ENCODE measurements at places on chromosomes 13 and 19.
A peak's percentile ranks its signal among the peaks of the same experiment; 100 is the strongest.

- no peak for DNase-seq
- no peaks in the 10 kb centered on the region for H3K36me3 ChIP-seq
- peaks cover 19% of the 10 kb centered on the region for H3K4me1 ChIP-seq
- no peaks in the 10 kb centered on the region for H3K27me3 ChIP-seq
- no peak overlapping the region for H3K27ac ChIP-seq
- no peak overlapping the region for H3K4me3 ChIP-seq
Observed at GRCh38 chr13:114020750-114021463, 47.0 kb upstream of the C13orf46 start.

DNA sequence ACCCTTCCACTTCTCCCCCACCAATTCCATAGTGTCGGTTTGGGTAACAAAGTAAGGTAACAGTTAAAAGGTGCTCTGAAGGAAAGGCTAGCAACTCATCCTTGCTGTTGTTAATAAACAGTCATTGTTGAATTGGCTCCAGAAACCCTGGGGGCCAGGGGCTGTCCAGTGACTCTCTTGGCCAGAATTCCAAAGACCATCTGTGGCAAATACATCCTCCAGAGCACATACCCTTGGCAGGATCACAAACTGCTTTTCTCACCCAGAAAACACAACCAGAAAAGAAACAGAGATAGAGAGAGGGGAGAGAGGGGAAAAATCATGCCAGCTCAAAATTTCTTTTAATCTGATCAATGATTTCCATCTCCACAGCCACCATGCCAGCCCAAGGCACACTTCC is 22.1 kb downstream of the CACNA1A start:
- H3K36me3 ChIP-seq = no peaks in the 10 kb centered on the region
- no peaks in the 10 kb centered on the region for H3K4me1 ChIP-seq
- H3K27ac ChIP-seq = no peak overlapping the region
- H3K4me3 ChIP-seq = no peak overlapping the region
- H3K27me3 ChIP-seq = no peaks in the 10 kb centered on the region

- no peak within 1 kb of the TSS for H3K4me3 ChIP-seq
- H3K36me3 ChIP-seq = no peaks in the 10 kb centered on the region
- H3K27ac ChIP-seq = no peak within 1 kb of the TSS
- DNase-seq = no peak
Observed at GRCh38 chr19:54473071-54473891, at the start of gene CDC42EP5. Gene CDC42EP5, minus strand, starts transcription at chr19:54473296. Its CDS starts 7,749 bp downstream, at chr19:54465547.

- H3K27ac ChIP-seq = no peak overlapping the region
- no peak for DNase-seq
- peaks cover 2% of the 10 kb centered on the region for H3K36me3 ChIP-seq
- H3K4me3 ChIP-seq = no peak overlapping the region
- H3K27me3 ChIP-seq = no peaks in the 10 kb centered on the region
- H3K4me1 ChIP-seq = peaks cover 46% of the 10 kb centered on the region
Observed at GRCh38 chr13:40999416-40999815, 19.7 kb downstream of the ELF1 start.

GRCh38 chr13:31918707-31919106 is 112.9 kb upstream of the FRY start:
- DNase-seq = no peak
- no peak overlapping the region for H3K27ac ChIP-seq
- no peaks in the 10 kb centered on the region for H3K36me3 ChIP-seq
- H3K4me1 ChIP-seq = peaks cover 9% of the 10 kb centered on the region
- H3K27me3 ChIP-seq = no peaks in the 10 kb centered on the region

DNA sequence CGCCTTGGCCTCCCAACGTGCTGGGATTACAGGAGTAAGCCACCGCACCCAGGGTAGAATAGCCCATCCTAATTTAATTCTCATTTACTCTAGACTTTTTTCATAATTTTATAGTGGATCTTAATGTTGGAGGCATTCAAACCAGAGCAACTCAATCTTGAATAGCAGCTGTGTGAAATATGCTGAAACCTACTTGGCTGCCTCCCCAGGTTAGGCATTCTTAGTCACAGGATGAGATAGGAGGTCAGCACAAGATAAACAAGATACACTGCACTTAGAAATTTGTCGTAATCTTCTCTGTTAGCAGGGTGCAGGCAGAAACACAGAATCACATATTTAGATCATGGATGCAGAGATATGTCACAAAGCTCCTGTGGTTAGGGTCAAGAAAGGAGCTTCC is 2.7 kb upstream of the ZNF43 start:
- H3K36me3 ChIP-seq = no peaks in the 10 kb centered on the region
- H3K27me3 ChIP-seq = no peaks in the 10 kb centered on the region
- H3K27ac ChIP-seq = no peak overlapping the region
- no peaks in the 10 kb centered on the region for H3K4me1 ChIP-seq

DNA sequence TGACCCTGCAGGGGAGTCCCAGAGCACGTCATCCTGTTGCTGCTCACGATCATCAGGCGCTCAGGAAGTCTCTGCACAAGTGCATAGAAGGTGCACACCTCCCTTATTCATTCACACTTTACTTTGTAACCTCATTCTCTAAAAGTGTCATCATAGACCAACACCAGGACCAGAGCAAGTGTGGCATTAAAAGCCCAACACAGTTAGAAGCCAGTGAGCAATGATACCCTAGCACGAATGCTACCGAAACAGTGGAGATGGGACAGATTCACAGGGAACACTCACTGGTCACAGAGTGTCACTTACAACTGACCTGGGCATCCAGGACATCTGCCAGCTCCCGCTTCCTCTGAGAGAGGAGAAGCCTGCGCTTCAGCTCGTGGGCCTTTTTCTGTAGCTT is 17.0 kb downstream of the HAUS8 start:
- no peaks in the 10 kb centered on the region for H3K27me3 ChIP-seq
- H3K36me3 ChIP-seq = peaks cover 28% of the 10 kb centered on the region
- H3K4me3 ChIP-seq = no peak overlapping the region
- H3K27ac ChIP-seq = no peak overlapping the region
- peaks cover 2% of the 10 kb centered on the region for H3K4me1 ChIP-seq

DNA sequence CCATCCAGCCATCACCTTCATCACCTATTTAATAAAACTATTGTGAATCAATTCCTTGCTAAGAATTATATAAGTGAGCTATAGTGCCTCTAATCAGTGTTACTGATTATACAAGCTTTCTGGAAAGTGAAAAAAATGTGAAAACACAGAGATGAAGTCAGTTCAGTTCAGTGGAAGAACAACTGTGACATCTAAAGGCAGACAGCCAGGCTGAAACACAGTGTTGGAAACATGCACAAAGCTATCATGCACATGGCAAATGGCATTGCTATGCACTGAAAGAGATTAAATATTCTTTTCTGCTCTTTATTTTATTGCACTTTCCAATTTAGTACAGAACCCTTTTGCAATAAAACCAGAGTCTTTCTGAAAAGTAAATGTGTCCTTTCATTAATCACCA is 294.0 kb downstream of the RBM26 start:
- no peak for DNase-seq
- peaks cover 3% of the 10 kb centered on the region for H3K4me1 ChIP-seq
- H3K4me3 ChIP-seq = no peak overlapping the region
- no peaks in the 10 kb centered on the region for H3K36me3 ChIP-seq
- no peak overlapping the region for H3K27ac ChIP-seq

DNA sequence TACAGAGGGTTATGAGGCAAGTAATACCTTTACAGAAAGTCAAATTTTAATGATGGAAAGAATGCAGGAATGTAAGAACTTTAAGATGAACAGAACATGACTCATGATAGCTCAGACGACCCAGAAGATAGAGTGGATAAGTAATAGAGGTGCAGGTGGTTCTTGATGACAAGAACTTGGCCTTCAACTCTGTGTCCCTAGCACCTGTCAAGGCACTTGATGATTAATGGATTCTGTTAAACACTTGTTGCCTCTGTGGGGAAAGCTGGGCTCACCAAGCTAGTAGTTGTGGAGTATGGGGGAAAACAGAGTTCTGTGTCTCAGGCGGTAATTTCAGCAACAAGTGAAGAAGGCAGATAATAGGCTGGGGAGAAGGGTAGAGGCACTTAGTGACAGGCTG is 306.2 kb downstream of the ATP8A2 start:
- no peak for DNase-seq
- H3K27ac ChIP-seq = no peak overlapping the region
- H3K4me1 ChIP-seq = no peaks in the 10 kb centered on the region
- no peaks in the 10 kb centered on the region for H3K27me3 ChIP-seq
- no peaks in the 10 kb centered on the region for H3K36me3 ChIP-seq
- no peak overlapping the region for H3K4me3 ChIP-seq

DNA sequence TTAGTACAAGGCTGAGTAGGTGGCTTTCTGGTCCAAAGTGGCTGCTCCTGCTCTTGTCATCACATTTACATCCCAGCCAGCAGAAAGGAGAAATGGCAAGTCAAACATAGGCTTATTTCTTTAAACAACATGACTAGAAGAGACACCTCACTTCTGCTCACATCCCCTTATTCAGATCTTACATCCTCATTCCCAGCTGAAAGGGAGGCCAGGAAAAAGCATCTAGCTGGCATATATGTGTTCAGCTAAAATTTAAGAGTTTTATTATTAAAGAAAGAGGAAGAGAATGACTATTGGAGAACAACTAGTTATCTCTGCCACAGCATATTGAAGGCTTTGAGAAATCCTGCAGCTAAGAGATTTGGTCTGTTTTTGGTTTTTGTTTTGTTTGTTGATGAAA is 34.1 kb downstream of the RGCC start:
- H3K4me3 ChIP-seq = no peak overlapping the region
- H3K36me3 ChIP-seq = no peaks in the 10 kb centered on the region
- DNase-seq = no peak
- no peak overlapping the region for H3K27ac ChIP-seq
- peaks cover 23% of the 10 kb centered on the region for H3K4me1 ChIP-seq
- H3K27me3 ChIP-seq = no peaks in the 10 kb centered on the region

DNA sequence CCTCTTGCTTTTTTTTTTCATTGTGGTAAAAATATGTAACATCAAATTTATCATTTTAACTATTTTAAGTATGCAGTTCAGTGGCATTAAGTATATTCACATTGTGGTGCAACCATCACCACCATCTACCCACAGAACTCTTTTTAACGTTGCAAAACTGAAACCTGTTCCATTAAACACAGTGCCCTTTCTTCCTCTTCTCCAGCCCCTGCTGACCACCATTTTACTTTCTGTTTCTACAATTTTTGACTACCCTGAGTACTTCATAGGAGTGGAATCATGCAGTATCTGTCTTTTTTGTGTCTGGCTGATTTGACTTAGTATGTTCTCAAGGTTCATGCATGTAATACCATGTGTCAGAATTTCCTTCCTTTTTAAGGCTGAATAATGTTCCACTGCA is 153.1 kb downstream of the FGF9 start:
- H3K4me1 ChIP-seq = no peaks in the 10 kb centered on the region
- H3K27ac ChIP-seq = no peak overlapping the region
- no peaks in the 10 kb centered on the region for H3K36me3 ChIP-seq
- DNase-seq = no peak

DNA sequence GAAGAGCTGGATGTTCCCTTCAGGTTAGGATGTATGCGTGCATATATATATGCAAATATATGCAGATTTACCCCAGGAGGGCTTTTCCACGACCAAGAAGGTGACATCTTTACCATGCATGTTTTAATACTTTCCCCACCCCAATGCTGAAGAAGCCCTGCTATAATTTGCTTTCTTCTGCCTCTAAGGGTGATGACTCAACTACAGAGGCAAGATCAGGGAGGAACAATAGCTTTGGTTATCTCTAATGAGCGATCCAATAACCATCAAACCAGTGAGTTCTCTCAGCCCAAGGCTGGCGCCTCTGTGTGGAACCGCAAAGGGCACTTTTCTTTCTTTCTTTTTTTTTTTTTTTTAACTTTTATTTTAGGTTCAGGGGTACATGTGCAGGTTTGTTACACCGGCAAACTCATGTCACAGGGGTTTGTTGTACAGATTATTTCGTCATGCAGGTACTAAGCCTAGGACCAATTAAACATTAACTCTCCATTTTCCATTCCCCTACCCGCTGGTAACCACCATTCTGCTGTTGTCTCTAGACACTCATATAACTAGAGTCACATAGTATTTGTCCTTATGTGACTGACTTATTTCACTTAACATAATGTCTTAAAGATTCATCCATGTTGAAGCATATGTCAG is 25.7 kb upstream of the UBE2L5 start:
- no peak for DNase-seq
- H3K4me1 ChIP-seq = peaks cover 7% of the 10 kb centered on the region
- H3K4me3 ChIP-seq = no peak overlapping the region
- H3K36me3 ChIP-seq = no peaks in the 10 kb centered on the region

DNA sequence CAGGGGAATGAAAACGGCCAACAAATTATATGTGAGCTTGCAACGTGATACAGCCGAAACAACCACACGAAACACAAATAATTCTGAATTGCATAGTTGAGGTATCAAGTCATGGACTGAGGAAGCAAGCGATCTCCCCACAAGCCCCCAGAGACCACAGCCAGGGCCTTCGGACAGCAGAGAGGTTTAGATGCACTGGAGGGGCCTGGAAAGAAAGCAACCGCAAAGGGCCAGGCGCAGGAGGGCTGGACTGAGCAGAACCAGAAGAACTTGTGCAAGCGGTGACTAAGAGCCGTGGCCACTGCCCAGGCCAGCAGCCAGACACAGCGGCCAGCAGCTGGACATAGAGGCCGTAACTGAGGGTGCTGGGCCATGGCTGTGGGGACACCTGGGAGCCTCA is 131.4 kb downstream of the TNFRSF19 start:
- no peaks in the 10 kb centered on the region for H3K4me1 ChIP-seq
- H3K27ac ChIP-seq = no peak overlapping the region
- no peaks in the 10 kb centered on the region for H3K36me3 ChIP-seq
- H3K27me3 ChIP-seq = no peaks in the 10 kb centered on the region
- no peak for DNase-seq

DNA sequence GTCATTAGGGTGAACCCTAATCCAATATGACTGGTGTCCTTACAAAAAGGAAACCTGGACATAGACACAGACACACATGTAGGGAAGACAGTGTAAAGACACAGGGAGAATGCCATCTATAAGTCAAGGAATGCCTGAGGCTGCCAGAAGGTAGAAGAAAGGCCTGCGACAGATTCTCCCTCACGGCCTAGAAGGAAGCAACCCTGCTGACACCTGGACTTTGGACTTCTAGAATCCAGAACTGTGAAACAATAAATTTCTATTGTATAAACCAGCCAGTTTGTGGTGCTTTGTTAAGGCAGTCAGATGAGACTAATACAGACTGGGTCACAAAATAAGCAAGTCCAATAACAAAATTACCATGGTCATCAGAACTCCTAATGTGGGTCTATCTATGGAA is 120.4 kb downstream of the ENOX1 start:
- H3K4me1 ChIP-seq = no peaks in the 10 kb centered on the region
- no peak overlapping the region for H3K27ac ChIP-seq
- H3K36me3 ChIP-seq = no peaks in the 10 kb centered on the region
- no peaks in the 10 kb centered on the region for H3K27me3 ChIP-seq
- no peak for DNase-seq
- no peak overlapping the region for H3K4me3 ChIP-seq

- no peak overlapping the region for H3K4me3 ChIP-seq
- H3K27me3 ChIP-seq = no peaks in the 10 kb centered on the region
Observed at GRCh38 chr19:7740682-7741054, 6.7 kb downstream of the CD209 start.

DNA sequence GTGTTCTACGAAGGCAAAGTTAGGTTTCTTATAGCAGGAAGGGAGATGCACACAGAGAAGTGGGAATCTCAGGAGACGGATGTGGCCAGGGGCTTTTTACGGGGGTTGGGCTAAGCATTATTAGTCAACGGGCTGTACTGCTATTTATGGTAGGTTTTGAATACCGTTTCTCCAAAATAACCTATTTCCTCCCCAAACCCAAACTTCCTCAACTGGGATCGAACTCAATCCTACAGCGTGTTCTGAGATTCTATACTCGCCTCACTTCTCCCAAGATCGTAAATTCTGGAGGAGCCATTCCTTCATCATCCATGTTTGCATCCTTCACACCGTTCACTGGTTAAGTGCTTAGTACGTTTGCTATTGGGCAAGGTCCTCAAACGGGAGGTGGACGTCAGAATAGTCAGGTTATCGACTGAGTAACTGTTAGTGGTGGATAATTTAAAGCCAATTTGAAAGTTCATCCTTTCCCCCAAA is 1.2 kb upstream of the TRIM13 start:
- peak overlapping the region; percentile 88 for H3K27ac ChIP-seq
- H3K36me3 ChIP-seq = no peaks in the 10 kb centered on the region
- H3K4me1 ChIP-seq = peaks cover 12% of the 10 kb centered on the region
- no peaks in the 10 kb centered on the region for H3K27me3 ChIP-seq
- peak; percentile 43 for DNase-seq
